ENCODE measurements at places on chromosomes 16 and 17. TPM values are rescaled to one million over a fixed set of nuclear protein-coding genes. Genes with fewer than 3 reads are reported as not detected.

GRCh38 chr17:40451420-40451819 is 8.2 kb downstream of the IGFBP4 start:
- no peak for DNase-seq

C1QTNF1 gene
- 45.7 TPM for total RNA-seq

DNA sequence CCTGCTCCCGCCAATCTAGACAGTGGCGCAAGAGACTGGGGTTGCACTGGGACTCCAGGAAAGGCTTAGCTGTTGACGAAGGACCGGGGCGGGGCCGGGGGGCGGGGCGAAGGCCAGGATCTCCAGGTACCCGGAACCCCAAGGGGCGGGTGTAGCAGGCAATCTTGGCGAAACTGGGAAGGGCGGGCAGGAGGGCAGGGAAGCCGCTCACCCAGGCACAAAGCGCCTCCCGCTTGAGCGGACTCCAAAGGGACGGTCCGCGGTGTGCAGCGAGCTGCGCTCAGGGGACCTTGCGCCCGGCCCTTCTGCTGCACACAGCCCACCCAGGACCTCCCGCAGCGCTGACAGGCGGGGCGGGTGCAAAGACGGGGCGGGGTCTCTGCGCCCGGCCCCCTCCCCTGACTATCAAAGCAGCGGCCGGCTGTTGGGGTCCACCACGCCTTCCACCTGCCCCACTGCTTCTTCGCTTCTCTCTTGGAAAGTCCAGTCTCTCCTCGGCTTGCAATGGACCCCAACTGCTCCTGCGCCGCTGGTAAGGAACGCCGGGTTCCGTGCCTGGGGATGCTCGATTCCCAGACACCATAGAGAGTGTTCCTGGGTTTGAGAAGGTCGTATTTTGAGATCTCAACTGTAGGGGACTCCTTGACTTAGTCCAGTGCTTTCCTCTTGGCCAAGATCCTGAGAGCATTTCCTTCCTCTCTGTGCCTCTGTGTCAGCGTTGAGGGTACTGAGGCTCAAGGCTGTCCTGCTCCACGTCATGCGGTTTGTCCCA is at the start of gene MT1F:
Gene MT1F, plus strand, starts transcription at position 405 of the 772 bp plus-strand sequence. Its CDS starts 100 bp downstream, at position 505.
- no peak for DNase-seq

ATXN7L3 gene
- total RNA-seq = 62.4 TPM

DNA sequence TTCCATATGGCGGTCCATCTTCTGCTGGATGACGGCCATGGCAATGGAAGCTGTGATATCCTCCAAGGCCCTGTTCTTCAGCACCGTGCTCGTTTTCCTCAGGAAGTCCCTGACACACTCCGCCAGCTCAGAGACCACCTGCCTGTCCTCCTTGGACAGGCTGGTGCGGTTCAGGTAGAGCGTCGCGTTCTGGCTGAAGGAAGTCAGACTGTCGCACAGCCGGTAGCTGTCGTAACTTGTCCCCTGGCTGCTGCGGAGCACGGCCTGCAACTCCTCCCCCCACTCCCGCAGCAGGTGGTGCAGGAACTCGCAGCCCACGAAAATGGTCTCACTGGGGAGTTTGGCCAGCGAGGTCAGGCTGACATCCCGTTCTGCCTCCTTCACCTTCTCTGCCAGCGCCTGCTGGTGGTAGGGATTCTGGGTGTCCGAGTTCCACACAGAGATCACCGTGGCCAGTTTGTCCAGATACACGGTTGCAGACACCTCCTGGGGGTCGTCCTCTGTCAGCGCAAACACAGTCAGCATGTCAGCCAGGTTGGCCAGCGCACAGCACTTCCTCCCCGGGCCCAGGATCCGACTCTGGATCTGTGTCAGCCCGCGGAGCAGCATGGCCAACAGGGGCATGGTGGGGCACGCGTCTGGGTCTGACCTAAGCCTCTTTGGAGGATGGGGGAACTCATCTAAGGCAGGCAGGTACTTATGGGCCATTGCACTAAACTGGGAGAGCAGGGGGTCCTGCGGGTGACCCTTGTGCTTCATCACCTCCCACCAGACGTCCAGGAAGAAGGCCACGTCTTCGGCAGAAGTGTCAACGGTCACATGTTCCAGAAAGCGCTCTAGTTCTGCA is 5.1 kb downstream of the GEMIN4 start:
- DNase-seq = no peak

DNA sequence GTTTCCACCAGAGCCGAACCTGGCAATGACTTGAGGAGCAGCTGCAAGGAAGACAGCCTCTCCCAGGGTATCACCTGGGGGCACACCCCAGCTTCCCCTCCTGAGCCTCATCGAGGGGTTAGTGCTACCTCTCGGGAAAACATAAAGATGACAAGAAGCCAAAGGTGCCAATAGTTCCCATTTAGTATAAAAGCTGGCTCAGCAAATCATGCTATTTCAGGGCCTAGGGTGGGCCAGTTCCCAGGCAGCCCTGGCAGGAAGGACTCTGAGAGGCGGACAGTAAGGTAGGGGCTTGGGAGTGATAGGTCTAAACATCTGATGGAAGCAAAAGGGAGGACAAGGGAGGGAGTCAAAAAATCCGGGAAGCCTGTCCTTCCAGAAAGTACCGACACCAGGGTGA is 46.2 kb downstream of the SOST start:
- DNase-seq = no peak

DNA sequence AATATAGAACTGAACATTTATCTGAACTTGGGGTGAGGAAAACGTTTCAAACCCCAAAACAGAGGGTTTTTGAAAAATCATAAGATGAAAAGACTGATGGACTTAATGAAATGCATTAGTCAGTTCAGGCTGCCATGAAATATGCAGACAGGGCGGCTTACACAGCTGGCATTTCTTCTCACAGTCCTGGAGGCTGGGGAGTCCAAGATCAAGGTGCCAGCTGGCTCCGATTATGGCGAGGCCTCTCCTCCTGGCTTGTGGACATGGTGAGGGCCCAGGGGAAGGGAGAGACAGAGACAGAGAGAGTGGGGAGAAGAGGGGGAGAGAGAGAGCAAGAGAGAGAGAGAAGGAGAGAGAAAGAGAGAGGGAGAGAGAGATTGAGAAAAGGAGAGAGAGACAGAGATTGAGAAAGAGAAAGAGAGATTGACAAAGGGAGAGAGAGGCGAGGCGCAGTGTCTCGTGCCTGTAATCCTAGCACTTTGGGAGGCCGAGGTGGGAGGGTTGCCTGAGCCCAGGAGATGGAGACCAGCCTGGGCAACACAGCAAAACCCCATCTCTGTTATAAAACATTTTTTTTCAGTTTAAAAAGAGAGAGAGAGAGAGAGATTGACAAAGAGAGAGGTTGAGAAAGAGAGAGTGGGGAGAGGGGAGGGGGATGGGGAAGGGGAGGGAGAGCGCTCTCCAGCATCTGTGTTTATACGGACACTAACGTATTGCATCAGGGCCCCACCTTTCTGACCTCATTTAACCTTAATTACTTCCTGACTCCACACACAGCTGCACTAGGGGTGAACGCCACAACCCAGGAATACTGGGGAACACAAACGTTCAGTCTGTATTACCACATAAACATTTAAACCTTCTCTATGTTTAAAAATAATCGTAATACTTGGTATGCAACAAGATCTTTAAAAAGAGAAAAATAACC is 24.6 kb upstream of the RPH3AL start:
- DNase-seq = peak; percentile 31

DNA sequence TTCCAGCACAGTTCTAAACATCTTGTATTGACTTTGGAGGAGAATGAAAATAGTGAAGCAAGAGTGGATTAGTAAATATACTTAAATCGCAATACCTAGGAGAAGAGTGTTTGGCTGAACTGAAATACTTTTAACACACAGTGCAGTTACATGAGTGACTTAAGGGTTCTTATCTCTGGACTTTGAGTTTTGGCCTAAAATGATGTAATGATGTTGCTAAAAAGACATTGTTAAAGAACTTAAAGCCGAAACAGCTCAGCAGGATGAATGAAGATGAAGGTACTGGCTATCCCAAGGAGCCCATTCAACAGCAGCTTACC is 28.1 kb downstream of the PMP22 start:
- no peak for DNase-seq

GRCh38 chr16:25018972-25019617 is 3.9 kb upstream of the ARHGAP17 start:
- DNase-seq = no peak

- DNase-seq = peak; percentile 72
Observed at GRCh38 chr16:86432691-86433090, 77.6 kb upstream of the FOXF1 start.

DNA sequence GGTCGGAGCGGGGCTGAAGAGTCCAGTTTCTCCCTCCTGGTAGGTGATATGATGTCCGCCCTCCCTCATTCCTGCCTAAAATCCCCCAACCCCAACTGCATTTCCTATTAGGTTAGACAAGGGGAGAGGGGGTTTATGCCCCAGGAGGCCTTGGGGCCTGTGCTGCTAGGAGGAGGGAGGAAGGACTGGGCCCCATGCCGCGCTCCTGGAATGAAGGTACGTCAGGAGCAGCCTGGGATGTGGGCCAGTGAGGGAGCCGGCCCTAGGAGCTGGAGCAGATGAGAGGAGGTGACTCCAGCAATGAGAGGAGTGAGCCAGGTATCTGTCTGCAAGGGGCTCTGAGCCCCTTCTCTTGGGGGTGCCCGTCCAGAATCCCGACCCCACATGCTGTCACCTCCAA is 46.9 kb upstream of the CDC42EP4 start:
- no peak for DNase-seq

IQCK gene
- total RNA-seq = 3.0 TPM

RGS11 gene
- total RNA-seq = not detected

DNA sequence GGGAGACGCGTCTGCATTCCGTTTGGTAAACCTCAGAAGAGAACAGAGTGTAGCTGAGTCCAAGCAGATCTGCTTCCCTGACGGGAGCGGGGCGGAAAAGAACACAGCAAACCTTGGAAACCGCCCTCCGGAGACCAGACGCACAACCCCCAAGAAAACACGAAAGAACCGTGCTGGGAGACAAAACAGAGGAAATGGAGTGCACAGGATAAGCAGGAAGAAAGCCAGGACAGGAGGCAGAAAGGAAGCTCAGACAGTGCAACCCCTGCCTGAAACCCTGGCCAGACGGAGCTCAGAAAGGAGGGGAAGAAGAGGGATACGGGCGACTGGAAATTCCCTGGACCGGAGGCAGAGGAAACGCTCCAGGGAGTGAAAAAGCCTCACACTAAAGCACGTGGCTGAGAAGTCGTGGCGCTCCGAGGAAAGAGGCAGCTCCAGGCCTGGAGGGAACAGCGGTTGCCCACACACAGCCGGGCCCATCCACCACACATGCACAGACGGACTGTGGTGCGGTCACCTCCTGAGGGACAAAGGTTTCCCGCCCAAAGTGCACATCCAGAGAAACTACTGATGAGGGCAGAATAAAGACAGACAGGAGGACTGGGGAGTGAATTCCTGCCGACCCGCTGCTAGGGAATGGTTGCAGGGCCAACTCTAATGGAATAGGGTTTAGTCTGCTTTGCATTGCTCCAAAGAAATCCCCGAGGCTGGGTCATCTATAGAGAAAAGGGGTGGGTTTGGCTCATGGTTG is 10.2 kb downstream of the DPEP1 start:
- DNase-seq = no peak

DNA sequence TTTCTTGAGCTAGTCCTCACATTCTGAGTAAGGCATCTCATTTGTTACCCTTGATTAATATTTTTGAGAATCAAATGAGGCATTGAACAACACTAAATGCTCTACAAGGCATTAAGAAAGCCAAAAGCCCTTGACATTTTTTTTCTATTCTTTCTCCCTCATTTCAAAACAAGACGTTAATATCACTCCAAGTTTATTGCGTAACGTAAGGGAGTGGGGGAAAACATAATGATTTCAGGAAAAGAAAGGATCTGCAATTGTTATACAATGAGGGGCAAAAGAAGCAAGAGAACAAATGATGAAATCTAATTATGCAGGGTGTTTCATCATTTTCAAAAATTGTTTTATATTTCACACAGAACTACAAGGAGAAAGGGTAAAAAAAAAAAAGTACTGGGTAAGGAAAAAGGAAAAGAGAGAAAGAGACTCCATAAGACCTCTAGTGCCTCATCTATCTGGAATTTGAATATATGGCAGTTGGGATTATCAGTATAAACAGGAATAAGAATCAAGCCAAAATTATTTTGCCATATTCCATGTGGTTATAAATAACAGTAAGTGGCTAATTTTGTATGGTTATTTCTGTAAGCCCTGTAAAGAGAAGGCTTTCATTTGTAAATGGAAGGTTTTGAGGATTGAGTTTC is 163.0 kb downstream of the ABCA8 start:
- DNase-seq = no peak

TP53TG3C gene
- total RNA-seq = not detected

DNA sequence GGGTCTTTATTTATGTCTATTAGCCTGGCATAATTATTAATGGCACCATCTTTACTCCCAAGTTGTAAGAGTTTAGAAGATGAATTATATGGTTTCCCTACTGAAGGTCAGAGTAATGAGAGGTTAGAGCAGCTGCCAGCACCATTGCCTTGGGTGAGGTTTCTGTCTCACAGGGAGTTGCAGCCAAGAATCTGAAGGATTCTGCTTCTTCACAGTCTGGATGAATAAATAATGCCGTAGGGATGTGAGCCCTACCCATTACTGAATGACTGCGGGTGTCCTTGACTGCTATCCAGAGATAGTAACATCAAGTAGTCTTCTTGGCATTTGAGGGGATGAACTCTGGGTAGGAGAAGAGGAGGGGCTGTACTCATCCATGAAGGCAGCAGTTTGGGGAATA is 52.8 kb upstream of the SMIM36 start:
- DNase-seq = no peak

DNA sequence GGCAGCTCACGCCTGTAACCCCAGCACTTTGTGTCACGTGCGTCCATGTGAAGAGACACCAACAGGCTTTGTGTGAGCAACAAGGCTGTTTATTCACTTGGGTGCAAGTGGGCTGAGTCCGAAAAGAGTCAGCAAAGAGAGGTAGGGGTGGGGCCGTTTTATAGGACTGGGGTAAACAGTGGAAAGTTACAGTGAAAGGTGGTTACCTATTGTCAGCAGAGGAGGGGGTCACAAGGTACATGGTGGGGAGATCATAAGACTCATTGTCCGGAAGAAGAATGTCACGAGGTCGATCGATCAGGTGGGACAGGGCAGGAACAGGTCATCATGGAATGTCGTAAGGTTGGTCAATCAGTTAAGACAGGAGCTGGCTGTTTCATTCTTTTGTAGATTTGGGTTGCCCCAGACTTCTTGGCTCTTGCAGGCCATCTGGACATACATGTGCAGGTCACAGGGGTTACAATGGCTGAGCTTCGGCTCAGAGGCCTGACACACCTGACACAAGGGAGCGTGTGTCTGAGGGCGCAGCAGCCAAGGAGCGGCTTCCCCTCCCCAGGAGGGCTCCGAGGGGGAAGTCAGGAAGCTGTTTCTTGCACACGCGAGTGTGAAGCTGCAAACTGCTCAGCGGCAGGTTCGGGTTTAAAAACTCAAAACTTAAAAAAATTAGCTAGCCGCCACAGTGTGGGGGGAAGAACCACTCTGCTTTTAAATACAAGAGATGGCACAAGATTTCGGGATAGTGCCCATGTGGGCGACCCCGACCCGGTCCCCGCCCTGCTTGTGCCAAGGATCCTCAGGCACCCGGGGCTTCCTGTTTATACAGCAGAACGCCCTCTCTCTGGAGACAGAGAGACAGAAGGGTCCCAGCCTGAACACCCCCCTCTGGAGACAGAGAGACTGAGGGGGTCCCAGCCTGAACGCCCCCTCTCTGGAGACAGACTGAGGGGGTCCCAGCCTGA is 12.4 kb upstream of the TEX19 start:
- no peak for DNase-seq

ICAM2 gene
- total RNA-seq = 0.33 TPM

SEPTIN1 gene
- 0.45 TPM for total RNA-seq

- no peak for DNase-seq
Observed at GRCh38 chr17:46818316-46818928, at the start of gene WNT3. WNT3 (minus strand) TSS chr17:46818692; CDS start chr17:46818597, 95 bp downstream.
